ENCODE measurements at places on chromosomes 6 and 20.
A peak's percentile ranks its signal among the peaks of the same experiment; 100 is the strongest.

DNA sequence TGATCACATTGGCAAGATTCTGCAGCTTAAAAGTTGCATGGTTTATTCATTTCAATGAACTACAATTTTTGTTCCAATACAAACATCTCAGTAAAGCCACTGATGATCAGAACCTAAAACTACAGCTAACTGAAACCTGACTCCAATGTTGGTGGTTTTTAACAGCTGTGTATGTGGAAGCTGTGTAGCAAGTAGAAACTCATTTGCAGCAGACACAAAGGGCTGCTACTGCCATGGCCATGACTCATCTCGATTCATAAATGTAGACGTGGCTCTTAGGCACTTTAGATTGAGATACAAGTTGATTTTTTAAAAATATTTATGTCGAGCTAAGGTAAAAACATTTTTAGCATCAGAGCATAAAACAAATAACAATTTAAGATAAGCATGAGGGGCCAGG is 19.5 kb upstream of the MAP3K4 start:
- no peak for DNase-seq

GRCh38 chr6:151100326-151100725 is 139.4 kb upstream of the AKAP12 start:
- no peak for DNase-seq

GRCh38 chr6:129992881-129993280 is 25.5 kb upstream of the L3MBTL3 start:
- no peak for DNase-seq

- DNase-seq: no peak
These were observed 73.5 kb downstream of the ARMC2 start for GRCh38 chr6:108921547-108922361.

DNA sequence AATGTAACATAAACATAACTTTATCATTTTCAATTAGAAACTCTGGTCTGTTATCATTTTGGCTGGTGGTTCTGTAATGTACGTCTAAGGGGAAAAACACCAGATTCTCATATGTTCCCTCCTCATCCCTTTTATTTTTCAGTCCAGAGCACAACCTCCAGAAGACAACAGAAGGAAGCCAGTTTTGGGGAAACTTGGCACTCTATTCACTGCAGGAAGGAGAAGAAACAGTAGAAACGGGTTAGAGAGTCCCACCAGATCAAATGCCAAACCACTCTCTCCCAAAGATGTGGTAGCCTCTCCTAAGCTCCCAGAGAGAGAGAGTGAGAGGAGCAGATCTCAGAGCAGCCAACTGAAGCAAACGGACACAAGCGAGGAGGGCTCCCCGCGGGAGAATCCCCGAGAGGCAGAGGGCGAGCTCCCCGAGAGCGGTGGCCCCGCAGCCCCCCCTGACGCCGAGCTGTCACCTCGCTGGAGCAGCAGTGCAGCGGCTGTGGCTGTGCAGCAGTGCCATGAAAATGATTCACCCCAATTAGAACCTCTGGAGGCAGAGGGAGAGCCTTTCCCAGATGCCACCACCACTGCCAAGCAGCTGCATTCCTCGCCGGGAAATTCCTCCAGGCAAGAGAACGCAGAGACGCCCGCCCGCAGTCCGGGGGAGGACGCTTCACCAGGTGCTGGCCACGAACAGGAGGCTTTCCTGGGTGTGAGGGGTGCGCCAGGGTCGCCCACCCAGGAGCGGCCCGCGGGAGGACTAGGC is 117.8 kb downstream of the RTN4IP1 start:
- peak; percentile 43 for DNase-seq
